Activated naive CD8-positive, alpha-beta T cell treated with anti-CD3 and anti-CD28 coated beads for 36 hours (primary cell): ENCODE measurements at places on chromosomes 12 and 14.

- DNase-seq, result no peak
Observed at GRCh38 chr12:64139021-64139420, 83.1 kb downstream of the KICS2 start.

- DNase-seq, result no peak
Observed at GRCh38 chr14:94906991-94907587, 137.2 kb upstream of the GSC start.

GRCh38 chr12:50221228-50222008 lies 54.2 kb upstream of the CERS5 start:
- DNase-seq, result no peak

DNA sequence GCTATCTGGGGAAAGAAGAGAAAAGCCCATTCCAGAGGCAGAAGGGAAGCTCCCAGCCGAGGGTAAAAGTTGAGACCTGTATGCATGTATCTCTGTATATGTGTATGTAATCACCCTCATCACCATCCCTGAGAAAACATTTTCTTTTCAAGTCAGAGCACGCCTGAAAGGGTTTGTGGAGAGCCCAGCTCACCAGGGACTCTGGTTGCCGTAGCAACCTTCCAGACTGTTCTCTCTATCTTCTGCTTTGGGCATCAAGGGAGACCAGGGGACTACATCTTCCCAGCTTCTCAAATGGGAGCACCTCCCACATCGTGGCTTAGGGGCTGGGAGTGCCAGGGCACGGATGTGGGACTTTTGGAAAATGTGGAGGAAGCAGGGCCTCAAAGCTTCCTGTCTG lies 93.5 kb downstream of the GALNT8 start:
- DNase-seq, result no peak

GRCh38 chr14:101791919-101792572 lies 30.5 kb downstream of the PPP2R5C start:
- DNase-seq, result no peak

DNA sequence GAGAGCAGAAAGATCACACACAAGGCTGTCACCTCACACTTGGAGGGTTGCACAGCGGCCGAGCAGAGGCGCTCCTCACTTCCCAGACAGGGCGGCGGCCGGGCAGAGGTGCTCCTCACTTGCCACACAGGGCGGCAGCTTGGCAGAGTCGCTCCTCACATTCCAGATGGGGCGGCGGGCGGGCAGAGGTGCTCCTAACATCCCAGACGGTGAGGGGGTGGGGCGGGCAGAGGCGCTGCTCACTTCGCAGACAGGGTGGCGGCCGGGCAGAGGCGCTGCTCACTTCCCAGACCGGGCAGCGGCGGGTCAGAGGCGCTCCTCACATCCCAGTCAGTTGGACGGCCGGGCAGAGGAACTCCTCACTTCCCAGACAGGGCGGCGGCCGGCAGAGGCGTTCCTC lies 9.1 kb downstream of the TMBIM4 start:
- DNase-seq, result no peak

DNA sequence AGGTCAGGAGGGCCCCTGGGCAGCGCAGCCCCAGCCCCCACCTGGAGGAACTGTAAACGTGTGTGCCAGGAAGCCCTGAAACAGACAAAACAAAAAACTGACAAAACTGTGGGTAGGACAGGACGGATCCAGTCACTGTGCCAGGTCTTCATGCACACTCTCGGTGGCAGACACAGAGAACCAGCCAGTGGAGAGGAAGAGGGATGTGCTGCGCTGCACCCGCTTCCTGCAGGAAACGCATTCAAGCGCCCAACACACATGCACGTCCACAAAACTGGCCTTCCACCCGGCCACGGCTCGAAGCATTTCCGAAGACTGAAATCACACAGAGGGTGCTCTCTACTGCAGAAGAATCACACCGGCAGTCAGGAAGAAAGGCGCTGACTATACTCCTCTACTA lies 16.9 kb downstream of the BRF1 start:
- DNase-seq, result no peak

GRCh38 chr12:67208281-67209067 lies 60.7 kb upstream of the CAND1 start:
- no peak for DNase-seq

DNA sequence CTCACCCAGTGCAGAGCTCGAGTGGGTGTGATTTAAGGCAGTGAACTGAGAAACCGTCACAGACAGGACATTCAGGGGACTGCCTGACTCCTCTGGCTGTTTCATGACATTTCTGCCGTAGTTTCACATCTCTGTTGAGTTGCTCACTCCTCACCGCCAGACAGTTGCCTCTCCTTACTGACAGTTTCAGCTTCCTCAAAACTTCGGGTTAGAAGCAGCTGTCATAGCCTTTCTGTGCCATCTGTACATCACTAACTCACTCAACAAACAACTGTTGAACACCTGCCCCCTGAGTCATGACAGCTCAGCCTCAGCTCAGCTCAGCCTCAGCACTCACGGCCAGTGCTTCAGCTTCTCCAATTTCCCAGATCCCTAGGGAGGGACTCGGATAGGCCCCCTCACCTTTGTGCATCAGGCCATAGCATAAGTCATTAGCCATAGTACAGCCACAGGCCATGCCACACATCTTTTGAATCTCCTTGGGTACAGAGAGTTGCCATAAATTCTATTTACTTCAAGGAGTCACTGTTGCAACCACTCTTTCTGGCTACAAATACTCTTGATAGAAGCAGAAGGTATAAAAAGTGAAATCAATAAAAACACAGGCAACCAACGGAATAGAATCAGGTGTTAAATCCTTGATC lies 6.2 kb upstream of the SLC15A4 start:
- DNase-seq, result peak; percentile 15

DNA sequence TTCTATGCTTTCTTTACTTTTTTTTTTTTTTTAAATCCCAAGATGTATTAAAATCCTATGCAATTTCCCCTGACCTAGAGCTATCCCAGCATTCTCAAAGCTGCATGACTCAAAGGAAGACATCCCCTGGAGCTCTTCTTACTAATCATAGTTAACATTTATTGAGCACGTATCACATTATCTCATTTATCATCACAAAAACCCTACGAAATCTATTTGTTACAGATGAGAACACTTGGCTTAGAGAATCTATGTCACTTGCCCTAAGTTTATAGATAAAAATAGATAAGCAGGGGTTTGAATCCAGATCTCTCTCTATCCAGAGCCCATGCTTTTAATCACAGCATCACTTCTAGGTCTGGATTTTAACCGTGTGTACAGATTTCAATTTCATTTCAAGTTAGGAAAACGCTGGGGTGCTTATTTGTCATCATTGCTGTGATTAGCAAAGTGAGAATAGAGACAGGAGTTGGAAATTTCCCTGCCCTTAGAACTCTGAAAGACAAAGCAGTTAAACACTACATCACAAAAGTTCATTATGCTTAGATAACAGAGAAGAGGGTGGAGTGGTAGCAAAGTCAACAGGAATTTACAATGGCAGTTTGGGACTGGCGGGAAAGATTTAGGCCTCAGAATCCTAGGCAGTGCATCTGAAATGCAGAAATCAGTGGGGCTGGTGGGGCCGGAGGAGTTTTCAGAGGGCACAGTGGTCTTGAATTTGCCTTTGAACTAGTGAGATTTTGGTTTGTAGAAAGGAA lies 177.7 kb upstream of the FRMD6 start:
- no peak for DNase-seq

DNA sequence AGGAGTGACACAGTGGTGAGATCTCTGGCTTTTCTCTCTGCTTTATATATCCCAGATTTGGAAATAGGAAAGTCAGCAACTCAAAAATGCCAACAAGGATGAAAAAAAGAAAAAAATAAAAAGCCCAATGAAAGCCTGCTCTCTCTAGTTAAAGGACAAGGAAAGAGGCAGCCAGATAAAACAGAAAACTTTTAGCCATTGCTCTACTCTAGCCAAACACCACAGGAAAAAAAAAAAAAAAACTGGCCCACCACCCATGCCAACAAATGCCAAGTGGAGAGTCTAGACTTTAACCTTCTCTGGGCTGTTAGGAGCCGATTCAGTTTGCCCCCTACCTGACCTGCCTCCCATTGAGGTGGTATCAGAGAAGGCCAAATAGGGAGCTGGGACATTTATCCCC lies 222.3 kb upstream of the TMTC1 start:
- DNase-seq, result no peak
